CD4-positive, alpha-beta T cell treated with Interferon alpha-2 for 1 hour (primary cell): ENCODE measurements at places on chromosomes 5 and 9.
A peak's percentile ranks its signal among the peaks of the same experiment; 100 is the strongest.

DNA sequence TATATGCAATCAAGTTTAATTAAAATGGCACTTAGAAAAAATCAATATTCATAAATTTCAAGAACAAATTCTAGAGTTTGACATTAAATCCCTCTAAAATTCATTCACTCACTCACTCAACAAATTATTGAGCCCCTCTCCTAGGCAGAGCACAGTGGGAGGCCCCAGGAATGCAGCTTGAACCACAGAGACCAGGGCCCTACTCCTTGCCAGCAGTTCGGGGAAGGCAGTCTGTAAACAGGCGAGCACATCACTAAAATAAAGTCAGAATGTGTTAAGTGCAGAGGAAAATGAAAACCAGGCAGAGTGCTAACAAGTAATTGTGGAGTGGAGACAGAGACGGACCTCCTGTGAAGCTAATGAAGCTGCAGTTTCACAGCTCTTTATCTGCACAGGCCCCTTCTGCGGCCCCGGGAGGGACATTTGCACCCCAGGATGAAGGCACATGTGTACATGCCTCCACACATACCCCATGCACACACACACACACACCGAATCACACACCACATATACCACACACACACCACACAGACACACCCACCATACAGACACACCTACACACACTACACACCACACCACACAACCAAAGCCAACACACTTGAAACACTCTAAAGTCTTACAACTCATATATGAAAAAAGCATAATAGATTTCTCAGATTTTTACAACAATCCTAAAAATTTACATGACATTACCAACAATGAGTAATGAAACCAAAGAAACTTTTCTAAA is 40.5 kb downstream of the BHMT start:
- DNase-seq, result no peak

DNA sequence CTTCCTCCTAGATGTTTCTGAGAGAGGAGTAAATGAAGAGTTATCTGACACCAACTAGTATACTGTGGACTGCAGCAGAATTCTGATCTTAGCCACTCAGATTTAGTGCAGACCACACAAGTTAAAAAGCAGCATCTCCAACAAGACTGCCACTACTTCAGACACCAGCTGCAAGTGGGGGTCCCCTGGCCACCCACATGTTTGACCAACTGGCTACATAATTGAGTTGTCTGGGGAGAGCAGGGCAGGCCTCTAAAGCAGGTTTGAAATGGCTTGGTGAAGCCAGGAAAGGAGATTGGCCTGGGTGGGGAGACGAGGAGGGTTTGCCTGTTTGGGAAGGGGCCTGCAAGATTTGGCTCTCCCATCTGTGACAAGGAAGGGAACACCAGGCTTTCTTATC is 40.5 kb upstream of the FAM81B start:
- DNase-seq, result no peak

- no peak for DNase-seq
Observed at GRCh38 chr9:17614903-17615302, 36.0 kb downstream of the SH3GL2 start.

DNA sequence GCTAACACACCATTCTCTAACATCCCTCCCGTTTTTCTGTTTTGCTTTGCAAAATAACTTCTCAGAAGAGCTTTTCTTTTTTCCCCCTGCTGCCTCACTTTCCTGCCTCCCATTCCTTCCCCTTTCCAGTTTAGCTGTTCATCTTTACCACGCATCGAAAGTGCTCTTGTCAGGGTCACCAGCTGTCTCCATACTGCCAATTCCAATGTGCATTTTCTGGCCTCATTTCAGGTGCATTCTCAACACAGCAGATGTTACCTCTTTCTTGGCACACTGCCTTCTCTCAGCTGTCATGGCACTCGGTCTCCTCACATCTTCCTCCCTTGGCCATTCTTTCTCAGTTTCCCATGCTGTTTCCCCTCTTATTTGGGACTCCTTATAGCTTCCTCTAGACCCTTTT is 9.5 kb downstream of the ARSK start:
- no peak for DNase-seq

DNA sequence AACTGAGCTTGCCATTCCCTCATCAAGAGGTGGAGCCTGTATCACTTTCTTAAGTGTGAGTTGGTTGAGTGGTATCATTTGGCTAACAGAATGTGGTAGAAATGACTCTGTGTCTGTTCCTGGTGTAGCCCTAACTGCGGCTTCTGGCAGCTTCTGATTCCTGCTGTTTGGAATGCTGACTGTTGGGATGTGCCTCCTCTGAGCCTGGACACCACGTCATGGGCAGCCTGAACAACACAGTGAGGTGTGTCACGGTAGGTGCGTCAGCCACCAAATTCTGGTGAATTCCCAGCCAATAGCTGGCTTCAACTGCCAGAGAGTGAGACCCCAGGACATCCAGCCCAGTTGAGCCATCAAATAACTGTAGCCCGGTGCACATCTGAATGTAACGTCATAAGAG is 6.1 kb upstream of the C9orf152 start:
- no peak for DNase-seq

- DNase-seq, result no peak
Observed at GRCh38 chr5:173714551-173715428, 98.3 kb upstream of the BOD1 start.

DNA sequence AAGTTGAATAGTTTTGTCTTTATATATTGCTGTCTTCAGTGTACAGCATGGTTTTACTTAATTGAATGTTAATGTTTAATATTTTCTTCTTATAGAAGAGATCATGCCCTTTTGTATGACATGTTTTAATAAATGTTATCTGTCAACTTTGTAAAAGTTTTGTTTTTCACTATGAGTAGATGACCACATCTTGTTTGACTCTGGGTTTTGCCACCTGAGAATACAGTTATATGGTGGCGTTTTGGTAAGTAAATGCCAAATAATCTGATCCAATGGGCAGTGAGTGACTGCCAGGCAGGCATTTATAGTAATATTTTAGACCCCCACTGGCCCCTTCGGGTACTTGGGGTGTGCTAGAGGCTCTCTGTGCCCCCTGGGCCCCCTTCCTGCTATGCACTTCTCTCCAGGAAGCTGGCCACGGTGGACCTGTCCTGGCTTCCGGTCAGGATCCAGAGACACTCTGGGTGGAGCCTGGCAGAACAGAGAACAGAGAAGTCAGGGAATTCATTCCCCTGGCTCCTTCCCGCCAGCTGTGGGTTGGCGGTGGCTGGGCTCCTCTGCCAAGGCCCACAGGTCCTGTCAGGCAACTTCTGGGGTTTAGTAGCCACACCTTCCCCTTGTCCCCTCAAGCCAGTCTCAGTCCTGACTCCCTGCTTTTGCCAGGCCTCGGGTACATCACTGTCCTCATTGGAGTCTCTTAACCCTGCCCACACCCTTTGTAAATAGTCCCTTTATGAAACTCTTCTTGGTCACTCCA is 22.2 kb upstream of the ZBTB34 start:
- DNase-seq, result no peak

DNA sequence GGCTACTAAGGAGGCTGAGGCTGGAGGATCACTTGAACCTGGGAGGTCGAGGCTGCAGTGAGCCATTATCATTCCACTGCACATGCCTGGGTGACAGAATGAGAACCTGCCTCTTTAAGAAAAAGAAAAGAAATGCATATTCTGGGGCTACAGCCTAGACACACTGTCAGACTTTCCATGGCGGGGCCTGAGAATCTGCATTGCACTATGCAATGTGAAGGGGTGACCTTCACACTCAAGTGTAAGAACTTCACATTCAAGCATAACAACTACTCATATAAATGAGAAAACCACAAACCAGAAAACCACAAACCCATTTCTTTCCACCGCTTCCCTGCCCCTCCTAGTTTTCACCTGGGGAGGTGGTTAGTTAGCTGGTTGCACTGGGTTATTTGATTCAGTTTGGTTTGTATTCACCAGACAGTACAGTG is 18.0 kb upstream of the FBP2 start:
- DNase-seq, result peak; percentile 4

DNA sequence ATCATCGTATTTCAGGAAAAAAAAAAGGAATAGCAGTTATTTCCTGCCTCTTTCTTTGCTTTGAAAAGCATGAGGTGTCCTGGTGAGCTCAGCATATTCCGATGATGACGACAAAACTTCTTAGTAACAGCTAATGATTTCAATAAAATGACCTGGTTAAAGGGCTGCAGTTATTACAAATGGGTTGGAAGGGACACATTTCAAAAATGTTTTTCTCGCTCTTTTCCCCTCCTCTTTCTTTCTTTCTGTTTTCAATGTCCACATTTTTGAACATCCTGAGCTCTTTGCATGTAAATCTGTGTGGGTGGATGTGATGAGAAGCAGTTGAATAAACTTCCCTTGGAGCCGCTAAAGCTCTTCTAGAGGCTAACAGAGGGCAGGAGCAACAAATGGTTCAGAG is 186.8 kb upstream of the SLC27A6 start:
- DNase-seq, result no peak

DNA sequence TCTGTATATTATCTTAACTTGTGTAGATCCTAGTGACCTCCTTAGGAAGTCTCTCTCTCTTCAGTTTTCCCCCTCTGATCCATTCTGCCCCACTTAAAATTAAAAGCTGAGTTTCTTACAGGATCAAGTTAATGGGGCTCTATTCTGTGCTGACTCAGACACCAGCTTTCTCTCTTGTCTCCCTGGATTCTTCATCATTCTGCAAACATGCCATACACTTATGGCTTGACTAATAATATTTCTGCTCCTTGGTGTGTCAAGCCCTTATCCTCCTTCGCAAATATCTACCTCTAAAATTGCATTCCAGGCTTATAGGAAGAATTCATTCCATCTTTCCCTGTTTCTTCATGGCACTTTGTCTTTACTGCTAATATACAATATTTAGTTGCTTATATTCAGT is 18.1 kb downstream of the LRRC70 start:
- no peak for DNase-seq

- DNase-seq, result no peak
Observed at GRCh38 chr5:178505639-178506407, 84.4 kb downstream of the COL23A1 start.

DNA sequence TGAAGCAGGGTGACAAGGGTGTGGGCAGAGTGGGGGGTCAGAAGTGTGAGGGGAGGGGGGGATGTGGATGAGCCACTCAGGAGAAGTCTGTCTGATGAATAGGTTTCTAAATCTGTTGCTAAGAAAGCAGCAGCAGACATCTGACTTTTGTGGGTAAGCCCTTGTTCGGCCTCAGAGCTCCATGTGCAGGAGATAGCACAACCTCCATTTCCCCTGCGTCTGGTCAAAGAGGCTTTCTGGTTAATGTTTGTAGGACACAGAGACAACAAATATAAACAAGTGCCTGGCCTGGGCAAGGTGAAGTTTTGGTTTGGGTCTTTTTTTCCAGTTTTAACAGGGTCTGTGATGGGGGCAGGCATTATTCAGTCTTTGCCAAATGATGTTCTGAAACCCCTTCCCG is 57.0 kb upstream of the GNE start:
- no peak for DNase-seq

GRCh38 chr5:149860801-149861322 is 83.7 kb downstream of the PDE6A start:
- no peak for DNase-seq
